ENCODE measurements at places on chromosomes 1 and 21.
A peak's percentile ranks its signal among the peaks of the same experiment; 100 is the strongest.

- no peak for DNase-seq
Measured at GRCh38 chr1:171158096-171158495, 27.0 kb upstream of the FMO2 start.

GRCh38 chr1:170704256-170704655 is 40.3 kb downstream of the PRRX1 start:
- no peak for DNase-seq

GRCh38 chr1:201469645-201470074 is 672 bp upstream of the PHLDA3 start:
- DNase-seq, result no peak

- no peak for DNase-seq
Measured at GRCh38 chr1:53375440-53375839, 47.6 kb upstream of the LRP8 start.

GRCh38 chr21:45403825-45404729 is 888 bp upstream of the COL18A1 start:
- peak; percentile 31 for DNase-seq

GRCh38 chr1:23013657-23014056 is 2.0 kb downstream of the TEX46 start:
- DNase-seq, result no peak

DNA sequence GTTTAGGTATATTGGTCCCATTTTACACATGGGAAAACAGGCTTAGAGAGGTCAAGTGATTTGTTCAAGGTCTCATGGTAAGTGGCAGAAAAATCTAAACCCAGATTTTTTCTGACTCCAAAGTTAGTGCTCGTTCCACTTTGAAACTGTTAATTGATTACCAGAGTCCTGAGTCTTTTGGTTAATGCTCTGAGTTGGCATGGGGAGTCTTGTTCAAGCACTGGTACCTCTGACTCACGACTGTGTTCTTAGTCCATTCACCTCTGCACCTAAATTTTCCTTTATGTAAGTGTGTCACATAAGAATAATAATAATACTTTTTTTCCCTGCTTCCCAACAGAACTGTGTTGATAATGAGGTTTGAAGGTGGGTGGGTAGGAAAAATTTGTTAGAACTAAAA is 59.3 kb downstream of the VANGL2 start:
- DNase-seq, result no peak

GRCh38 chr1:218611916-218612585 is 266.9 kb downstream of the TGFB2 start:
- DNase-seq, result no peak

- no peak for DNase-seq
Measured at GRCh38 chr1:160429125-160429561, 28.8 kb downstream of the VANGL2 start.

Data from HEK293T (cell line).